ENCODE measurements at places on chromosomes 6 and 20. TPM values are rescaled to one million over a fixed set of nuclear protein-coding genes. Genes with fewer than 3 reads are reported as not detected.
A peak's percentile ranks its signal among the peaks of the same experiment; 100 is the strongest.

TSPO2 gene
- not detected for total RNA-seq

KCNQ5 gene
- not detected for total RNA-seq

GRM1 gene
- total RNA-seq: 0.13 TPM

SOBP gene
- 2.5 TPM for total RNA-seq

POM121L2 gene
- not detected for total RNA-seq

HMGCLL1 gene
- not detected for total RNA-seq

BPIFB4 gene
- total RNA-seq: not detected

SCGN gene
- total RNA-seq: under 0.01 TPM

LY6G6C gene
- not detected for total RNA-seq

DNA sequence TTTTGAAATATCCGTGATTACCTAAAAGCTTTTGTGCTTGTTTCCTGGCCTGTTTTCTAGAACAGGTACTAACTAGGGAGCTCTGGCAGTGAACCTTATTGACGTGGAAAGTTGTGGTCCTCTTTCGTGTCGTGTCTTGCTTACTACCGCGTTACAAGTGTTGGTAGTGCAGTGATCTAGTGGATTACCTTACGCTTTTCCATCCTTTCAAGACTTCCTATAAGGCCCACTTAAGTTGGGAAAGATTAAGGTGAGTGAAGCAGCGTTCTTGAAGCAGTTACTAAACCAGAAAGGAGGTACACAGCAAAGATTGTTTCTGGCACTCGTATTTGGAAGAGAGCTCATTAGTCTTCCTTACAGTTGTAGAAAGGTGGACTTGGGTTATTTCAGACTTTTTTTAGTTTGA lies 1.9 kb downstream of the PNRC1 start:
- peak; percentile 34 for DNase-seq

- peak; percentile 37 for DNase-seq
Observed at GRCh38 chr20:45592574-45593189, 13.6 kb upstream of the WFDC8 start.

DNA sequence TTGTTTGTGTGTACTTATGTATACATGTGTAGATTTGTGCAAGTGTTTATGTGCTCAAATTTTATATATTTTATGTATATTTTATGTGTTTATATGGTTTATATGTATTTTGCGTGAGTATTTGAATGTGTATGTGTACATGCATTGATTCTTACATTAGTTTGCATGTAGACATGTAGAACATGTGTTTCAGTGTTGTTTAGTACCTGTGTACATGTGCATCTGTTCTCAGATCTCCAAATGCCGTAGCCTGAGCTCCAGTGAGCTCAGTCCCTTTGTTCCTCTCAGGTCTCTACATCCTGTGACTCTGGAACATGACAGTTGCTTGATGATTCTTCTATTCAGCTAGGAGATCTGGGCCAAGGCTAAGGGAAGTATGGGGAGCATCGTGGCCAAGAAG lies 4.5 kb upstream of the DEFB119 start:
- no peak for DNase-seq

- DNase-seq: no peak
Observed at GRCh38 chr6:158648682-158649131, 1.1 kb upstream of the SYTL3 start.

- DNase-seq: no peak
Observed at GRCh38 chr20:49260218-49260617, 17.6 kb downstream of the ZNFX1 start.

DNA sequence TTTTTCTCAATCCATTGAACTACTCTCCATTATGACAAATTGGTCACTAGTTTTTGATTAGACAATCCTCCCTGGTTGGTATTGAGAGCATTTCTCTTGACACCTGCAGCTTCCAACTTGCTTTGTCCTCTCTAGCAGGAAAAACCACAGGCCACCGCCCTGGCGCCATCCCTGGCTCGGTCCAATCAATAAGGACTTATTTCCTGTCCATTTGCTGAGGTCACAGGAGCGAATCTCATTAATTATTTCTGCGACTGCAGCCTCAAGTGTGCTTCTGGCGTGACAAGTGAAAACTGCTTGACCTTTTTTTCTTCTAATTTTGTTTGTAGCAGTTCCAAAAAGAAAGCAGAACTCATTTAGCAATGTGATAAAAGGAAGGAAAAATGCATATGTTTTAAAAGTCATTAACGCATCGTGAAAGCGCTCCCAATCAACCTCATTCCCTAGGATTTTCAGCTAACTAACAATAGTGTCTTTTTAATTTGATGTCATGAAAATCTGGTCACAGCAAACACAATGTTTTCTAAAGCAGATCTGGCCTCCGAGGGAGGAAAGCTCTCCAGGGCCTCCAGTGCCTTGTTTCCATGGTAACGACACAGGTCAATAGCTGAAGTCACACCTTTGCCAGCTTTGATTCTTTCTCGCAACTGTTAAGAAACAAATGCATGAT lies 39.0 kb upstream of the BEND3 start:
- DNase-seq: no peak

DNA sequence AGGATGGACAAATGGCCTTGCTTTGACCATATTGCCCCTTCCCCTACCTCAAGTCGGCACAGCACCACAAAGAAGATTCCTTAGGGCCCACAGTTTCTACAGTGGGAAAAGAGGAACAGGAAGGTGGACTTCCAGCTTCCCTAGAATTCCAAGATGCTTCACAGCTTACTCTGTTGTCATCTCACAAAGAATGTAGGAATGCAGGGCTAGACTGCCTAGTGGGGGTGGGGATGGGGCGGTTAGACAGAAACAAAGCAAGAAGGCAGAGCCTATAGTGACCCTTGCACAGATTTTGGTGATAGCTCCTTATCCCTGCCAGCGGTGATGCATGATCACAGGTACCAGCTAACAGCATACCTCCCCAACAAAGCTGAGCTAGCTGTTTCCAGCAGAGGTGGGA lies 607.6 kb upstream of the MAN1A1 start:
- no peak for DNase-seq

- DNase-seq: no peak
Observed at GRCh38 chr6:154140743-154141142, 101.7 kb downstream of the OPRM1 start.

DNA sequence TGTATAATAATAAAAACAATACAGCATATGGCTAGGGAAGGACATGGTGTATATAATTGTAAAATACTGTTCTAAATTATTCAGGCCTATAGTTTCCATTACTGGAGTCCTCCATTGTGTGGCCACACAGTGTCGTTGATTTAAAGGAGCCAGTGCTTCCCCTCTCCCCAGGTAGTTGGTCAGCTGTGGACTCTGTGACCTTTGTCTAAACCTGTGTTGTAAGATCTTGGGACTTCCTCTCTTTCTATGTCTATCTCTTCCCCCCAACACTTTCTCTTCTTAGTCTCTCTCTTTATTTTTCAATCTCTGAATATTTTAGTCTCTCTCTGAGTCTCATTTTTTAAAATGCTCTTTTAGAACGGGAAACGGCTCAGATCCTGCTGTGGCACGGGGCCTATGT lies 35.6 kb downstream of the BRPF3 start:
- no peak for DNase-seq

DNA sequence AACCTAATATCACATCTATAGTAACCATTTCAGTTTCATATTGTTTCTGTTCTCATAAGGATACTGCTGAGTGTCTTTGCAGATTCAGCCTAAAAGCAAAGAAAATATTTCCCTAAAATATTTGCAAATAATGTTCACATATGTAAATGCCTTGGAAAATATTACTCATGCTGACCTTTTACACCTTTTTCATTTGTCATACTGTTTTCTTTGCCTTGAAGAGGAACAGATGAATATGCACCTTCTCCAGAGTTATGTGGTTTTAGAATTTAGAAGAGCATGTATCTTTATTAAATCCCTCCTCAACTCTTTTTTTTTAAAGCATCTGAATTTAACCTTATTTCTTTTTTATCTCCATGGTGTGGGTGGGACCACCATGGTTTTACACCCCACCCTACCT lies 32.5 kb downstream of the NDUFAF5 start:
- DNase-seq: peak; percentile 51

DNA sequence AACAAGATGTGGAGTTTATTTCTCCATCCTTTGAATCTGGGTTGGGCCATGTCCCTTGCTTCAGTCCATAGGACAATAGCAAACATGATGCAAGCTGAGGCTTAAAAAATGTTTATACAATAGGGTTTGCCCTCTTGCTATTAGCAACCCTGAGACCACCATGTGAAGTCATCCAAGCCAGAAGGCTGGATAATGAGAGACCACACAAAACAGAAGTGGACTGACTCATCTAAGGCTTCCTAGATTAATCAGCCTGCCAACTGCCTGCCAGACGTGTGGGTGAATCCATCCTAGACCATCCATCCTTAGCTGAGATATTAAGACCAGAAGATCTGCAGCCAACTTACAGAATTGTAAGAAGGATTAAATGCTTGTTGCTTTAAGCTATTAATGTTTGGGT lies 38.1 kb upstream of the ISM1 start:
- no peak for DNase-seq

Data from dermis microvascular lymphatic vessel endothelial cell (primary cell).